ENCODE measurements at places on chromosomes 4 and X.

GRCh38 chrX:68822641-68823410 lies 6.0 kb upstream of the EFNB1 start:
- no peak for DNase-seq

- no peak for DNase-seq
These were observed 55.9 kb downstream of the TMEM156 start for GRCh38 chr4:38976308-38976707.

GRCh38 chr4:75698162-75698962 lies 25.2 kb upstream of the G3BP2 start:
- DNase-seq: no peak

- DNase-seq: no peak
These were observed 5.9 kb upstream of the RAB40AL start for GRCh38 chrX:102930990-102931756.

DNA sequence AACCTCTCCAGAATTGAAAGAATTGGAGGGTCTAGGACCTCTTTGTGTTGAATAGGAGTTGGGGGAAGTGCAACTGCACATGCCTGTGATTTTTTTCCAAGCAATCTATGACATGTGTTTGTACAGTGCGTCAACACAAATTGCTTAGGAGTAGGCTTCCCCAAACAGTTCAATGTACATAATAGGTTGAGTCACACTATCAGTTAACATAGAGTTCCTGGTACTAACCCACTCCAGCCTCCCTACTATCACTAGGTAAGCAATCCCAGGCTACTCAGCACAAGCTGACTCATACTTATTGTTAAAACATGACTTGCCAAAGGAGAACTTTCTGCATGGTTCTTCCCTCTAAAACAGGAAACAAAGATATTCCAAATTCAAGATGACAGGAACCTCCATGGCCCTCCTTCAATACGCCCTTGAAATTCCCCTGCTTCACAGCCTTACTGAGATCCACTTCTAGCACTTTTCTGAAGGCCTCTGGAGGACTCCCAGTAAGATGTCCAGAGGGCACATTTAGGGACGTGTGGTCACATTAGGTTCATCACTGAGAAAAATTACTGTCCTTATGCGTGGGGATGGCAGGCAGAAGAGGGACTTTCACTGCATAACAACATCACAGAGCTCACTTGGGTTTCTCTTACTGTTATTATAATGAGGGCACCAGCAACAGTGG lies 8.4 kb upstream of the VSIG1 start:
- no peak for DNase-seq

DNA sequence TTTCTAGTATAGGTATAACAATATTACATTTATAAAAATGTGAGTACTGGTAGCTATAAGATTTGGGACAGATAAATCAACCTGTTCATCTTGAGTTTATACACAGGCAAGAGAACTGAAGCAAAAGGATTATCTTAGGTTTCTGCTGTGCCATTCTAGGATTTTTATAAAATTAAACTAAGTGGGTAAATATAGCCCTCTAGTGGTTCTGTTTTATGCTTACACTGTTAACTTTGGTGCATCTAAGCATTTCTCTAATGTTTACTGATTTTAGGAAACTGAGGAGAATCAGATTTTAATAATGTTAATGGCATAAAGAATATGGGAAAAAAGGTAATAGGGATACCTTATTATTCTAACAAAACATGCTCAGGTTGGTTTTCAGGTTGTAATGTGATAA lies 1.1 kb upstream of the RRH start:
- no peak for DNase-seq

GRCh38 chrX:21963269-21963668 lies 22.8 kb downstream of the SMS start:
- no peak for DNase-seq

DNA sequence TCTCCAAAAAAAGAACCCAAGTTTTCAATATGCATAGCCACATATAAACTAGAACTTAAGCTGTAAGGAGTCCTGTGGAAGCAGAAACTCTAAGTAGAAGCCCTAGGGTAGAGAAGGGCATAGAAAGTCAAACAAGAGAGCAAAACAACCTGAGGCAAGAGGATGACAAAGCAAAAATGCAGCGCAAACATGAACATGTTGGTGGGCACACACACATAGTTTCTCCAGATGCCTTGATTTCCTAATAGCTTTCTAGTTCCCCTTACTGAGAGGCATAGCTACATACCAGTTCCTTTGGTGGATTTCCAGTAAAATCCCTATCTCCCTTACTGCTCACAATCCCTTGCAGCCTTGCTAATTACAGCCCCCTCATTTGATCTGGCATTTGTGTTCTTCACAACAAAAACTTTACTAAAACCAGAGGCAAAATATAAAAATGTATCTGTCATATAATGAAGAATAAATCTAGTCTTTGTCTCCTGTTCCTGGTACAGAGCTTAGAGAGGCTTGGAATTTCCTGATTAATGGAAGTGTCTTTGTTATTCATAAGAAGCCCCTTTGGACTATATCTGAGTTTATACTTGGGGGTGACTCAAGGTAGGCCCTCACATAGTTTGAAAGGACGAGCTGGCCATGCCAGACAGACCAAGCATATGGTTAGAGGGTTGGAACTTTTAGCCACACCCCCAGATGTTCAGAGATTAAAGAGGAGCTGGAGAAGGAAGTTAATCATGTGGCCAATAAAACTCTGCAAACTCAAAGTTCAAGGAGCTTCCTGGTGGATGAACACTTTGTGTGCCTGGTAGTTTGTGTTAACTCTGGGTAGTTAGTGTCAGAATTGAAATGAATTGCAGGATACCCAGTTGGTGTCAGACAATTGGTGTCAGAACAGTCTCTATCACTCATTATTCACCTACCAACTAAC lies 52.7 kb upstream of the ZCCHC13 start:
- no peak for DNase-seq

DNA sequence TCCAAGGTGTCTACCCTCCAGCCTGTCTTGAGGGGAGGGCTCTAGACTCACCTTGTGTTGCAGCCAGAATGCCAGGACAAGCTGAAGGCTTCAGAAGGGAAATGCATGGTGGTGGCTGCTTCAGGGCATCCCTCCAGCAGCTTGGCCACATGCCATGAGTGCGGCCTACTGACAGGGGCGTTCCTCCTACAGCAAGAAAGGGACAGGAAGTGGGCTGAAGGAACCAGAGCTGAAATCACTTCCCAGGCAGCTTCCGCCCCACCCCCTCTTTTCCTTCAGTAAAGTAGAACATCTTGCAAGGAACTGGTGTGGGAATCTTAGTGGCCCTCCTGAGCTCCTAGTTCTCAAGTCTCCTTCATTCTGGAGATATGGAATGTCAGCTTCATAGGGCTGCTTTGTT lies 167.5 kb upstream of the DGKK start:
- no peak for DNase-seq

GRCh38 chr4:6502147-6502546 lies 29.7 kb upstream of the PPP2R2C start:
- no peak for DNase-seq

DNA sequence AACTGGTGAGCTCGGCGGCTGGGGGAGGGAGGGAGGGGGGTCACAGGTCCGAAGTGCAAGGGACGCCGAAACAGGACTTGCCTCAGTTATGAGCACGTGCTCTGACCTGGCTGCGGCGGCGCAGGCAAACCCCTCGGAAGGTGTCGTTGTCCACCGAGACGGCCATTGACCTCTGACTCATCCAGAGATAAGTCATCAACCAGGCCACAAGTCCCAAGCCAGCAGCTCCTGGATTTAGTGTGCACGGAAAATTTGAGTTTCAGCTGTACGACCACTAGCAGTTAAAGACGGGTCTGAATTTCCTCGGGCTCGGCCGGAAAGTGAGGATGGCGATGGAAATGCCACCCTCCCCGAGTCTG lies 674 bp downstream of the SH3D19 start:
- DNase-seq: no peak

- DNase-seq: no peak
These were observed 26.9 kb downstream of the NKX6-1 start for GRCh38 chr4:84472154-84472553.

DNA sequence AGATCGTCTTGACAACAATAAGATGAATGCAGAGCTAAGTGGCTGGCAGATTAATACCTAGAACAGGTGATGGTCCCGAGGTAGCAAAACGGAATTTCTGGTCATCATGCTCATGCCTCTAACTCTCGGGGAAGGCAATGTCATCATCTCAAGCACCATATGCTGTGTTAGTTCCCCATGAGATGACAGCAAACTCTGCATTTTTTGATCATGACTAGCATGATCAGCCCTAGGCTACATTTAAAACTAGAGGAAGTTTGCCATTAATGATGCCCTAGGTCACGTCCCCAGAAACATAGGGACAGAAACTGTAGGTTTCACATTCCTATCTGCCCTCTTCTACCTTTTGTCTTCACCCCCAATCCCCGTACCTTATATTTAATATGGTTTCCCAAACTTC lies 11.6 kb downstream of the LPAR4 start:
- DNase-seq: no peak

- no peak for DNase-seq
These were observed 24.4 kb downstream of the LRRC66 start for GRCh38 chr4:51995647-51996220.

DNA sequence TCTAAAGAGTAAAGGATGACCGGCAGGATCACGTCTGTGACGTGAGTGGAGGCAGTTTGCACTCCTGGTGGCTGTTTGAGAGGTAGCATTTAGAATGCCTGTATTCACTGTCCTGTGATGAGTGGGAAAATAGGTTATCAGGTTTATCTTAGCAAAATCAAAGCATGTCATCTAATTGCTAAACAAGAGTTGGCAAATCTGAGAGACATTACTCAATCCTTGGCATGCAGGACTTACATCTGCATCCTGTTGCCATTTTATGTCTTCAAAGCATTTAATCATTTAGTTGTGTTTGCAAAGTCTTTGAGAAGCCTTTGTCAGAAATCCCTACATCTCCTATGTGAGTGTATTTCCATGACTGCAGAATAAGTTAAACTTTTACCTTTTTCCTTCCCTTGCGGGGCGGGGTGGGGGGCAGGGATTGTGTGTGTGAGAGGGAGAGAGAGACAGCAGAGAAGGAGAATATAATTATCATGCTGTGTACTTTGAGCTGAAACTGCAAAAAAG lies 41.4 kb upstream of the MSANTD1 start:
- no peak for DNase-seq

DNA sequence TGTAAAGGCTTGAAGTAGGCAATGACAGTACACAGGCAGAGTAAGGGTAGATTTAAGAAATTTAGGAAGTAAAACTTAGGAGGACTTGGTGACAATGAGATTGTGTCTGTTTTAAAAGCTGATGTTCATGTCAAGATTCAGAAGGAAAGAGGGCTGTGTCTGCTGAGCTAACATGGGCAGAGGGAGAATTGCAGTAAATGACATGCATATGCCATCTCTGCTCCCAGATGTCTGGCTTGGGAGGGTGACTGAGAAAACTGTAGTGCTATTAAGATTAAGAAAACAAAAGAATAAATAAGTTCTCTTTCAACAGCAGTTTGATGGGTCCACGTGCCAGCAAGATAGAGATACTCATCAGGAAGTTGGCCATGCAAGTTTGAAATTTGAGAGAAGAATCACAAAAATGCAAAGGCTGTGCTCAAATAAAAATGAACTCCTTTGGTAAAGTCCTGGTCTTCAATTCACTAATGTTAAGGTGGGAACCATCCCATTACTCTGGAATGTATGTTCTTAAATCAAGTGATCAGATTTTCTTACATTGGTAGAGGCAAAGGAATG lies 7.2 kb downstream of the NFXL1 start:
- DNase-seq: no peak

DNA sequence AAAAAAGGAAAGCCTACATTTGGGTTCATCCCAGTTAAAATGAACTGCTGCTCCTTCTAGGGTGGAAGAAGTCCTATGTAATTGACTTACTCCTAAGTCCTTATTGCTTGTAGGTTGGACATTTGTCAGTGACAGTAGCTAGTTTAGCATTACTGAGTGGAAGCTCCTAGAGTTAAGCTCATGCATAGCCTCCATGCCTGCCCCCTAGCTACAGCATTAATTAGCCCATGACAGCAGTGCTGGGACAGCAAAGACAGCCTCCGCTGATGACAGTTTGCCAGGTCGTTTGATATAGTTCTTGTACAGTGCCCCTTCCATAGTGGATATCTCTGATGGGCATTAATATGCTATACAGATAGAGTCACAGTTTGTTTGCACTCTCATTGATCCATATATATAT lies 18.7 kb upstream of the GALNTL6 start:
- no peak for DNase-seq

DNA sequence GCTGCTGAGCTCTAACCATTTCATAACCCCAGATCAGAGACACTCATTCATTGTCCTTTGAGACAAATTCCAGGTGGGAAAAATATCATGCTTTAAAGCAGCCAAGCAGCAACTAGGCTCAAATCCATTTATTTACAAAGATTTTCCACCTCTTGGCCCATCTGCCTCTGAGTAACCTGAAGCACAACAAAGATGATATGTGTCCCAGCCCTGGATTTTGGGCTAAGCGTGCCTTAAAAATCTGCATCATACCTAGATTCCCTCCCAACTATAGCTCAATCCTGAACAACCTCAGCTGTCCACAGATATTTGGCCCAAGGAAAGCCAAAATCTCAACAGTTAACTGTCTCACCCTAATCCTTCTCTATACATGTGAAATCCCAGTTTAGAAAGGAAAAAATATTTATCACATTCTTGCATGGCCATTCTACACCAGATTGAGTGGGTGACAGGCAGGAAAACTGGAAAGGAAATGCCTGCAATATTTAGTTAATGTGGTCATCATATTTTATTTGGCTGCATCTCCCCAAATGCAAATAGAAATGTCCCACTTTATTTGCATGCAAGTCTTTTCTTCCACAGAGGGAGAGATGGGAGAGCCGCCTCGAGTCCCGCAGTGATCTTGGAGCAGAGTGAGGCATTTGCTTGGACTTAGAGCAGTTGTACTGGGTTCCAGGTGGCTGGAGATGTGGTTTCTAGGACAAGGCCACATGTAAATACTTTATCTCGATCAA lies 146.4 kb upstream of the EOLA2 start:
- DNase-seq: no peak

GRCh38 chrX:27078371-27078770 lies 384.8 kb downstream of the PPP4R3C start:
- DNase-seq: no peak

GRCh38 chr4:4855301-4856070 lies 4.0 kb upstream of the MSX1 start:
- no peak for DNase-seq

- DNase-seq: no peak
These were observed 19.7 kb upstream of the RTL9 start for GRCh38 chrX:110338935-110339334.

DNA sequence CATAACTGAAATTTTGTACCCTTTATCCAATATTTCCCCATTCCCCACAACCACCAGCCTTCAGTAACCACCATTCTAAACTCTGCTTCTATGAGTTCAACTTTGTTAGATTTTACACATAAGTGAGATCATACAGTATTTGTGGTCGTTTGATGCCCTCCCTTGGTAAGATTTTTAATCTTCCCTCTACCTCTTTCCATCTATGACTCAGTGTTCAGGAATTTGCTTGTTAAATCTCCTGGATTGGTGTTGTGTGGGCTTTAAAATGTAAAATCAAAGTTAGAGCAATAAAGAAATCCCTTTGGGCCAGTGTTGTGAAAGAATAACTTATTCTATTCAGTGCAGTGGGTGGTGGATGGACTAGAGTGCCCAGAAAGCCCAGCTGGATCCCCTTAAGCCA lies 37.4 kb downstream of the SLC16A2 start:
- no peak for DNase-seq

- DNase-seq: no peak
These were observed 33.9 kb downstream of the STX18 start for GRCh38 chr4:4507923-4508322.

Measured in T follicular helper cell (primary cell).